Smooth muscle cell of trachea (primary cell): ENCODE measurements at places on chromosomes 12 and 14. TPM values are rescaled to one million over a fixed set of nuclear protein-coding genes. Genes with fewer than 3 reads are reported as not detected.

KRT73 gene
- not detected in 2 replicates for total RNA-seq

SOAT2 gene
- not detected in 2 replicates for total RNA-seq

CCDC38 gene
- not detected in 2 replicates for total RNA-seq

KRT82 gene
- not detected in 2 replicates for total RNA-seq

BCL2L2 gene
- total RNA-seq = 20.7 and 21.0 TPM in 2 replicates

CLEC9A gene
- not detected in 2 replicates for total RNA-seq
